ENCODE measurements at places on chromosomes 12 and 14.

- DNase-seq, result no peak
Measured at GRCh38 chr12:2414810-2415567, 362.2 kb downstream of the CACNA1C start.

DNA sequence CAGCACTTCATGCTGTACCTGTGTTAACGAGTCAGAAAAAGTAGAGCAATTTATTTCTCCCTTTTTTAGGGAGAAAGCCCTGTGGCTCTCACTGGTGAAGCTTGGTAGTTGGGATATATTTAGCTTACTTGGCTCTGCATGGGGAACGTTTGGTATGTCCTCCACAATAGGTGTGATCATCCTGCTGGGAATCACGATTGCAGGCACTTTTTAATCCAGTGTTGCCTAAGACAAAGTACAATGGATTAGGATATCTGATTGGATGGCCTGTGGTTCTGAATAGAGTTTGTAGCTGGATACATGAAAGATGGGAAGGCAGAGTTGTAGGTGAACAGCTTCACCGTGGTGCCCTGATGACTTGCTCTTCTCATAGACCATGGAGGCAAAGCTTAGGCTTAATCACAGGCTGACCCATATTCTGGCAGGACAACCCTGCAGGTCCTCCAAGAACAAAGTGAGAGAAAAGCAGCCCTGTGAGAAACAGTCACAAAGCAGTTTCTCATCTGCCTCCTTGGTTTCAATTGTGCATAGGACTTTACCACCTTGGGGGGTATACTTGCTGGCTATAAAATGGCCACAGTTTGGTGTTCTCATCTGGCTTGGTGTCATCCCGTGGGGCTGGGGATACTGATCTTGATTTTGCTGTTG, 7.5 kb downstream of the RESF1 start:
- DNase-seq, result no peak

- no peak for DNase-seq
Measured at GRCh38 chr12:110338754-110339153, 57.7 kb downstream of the ATP2A2 start.

DNA sequence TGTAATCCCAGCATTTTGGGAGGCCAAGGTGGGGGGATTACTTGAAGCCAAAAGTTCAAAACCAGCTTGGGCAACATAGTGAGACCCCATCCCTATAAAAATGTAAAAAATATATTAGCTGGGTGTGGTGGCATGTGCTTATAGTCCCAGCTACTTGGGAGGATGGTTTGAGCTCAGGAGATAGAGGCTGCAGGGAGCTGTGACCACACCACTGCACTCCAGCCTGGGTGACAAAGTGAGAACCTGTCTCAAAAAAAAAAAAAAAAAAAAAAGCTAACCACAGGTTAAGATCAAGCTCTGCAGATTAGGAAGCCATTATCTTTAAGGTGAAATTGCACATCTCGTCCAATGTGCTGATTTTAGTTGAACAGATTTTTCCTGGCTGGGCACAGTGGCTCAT, 23.7 kb upstream of the CERS5 start:
- DNase-seq, result no peak

- no peak for DNase-seq
Measured at GRCh38 chr12:47387994-47388393, 308.2 kb upstream of the AMIGO2 start.

DNA sequence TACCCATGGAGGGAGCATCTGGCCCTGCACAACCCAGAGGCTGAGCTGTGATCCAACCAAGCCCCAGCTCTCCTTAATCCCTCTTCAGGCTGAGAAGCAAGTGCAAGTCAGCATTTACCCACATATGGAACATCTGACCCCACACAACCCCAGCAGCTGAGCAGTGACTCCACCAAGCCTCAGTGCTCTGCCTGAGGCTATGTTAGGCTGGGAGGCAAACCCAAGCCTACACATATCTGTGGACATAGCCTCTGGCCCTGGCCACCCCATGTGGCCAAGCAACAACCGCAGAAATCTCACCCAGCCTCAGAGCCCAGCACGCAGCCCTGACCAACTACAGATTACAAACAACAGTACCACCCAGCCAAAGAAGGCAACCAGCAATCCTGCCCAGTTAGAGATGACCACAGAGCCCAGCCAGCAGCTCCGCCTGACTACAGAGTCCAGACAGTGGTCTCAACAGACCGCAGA, 142.8 kb downstream of the NUAK1 start:
- no peak for DNase-seq

DNA sequence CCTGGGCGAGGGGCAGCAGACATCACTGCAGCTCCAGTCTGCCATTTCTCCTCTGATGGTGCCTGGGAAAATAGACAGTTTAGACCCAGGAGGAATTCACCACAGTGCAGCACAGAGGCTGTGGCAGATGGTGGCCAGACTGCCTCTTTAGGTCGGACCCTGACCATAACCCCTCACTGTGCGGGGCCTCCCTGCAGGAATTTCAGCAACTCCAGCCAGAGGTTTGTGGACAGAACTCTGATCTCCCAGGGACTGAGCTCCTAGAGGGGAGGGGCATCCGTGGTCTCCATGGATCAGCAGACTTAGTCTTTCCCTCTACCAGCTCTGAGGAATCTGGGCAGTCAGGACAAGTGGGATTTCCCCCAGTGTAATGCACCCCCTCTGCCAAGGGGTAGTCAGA, 106.5 kb downstream of the ZC3H14 start:
- DNase-seq, result no peak

GRCh38 chr12:87671757-87672156, 357.4 kb downstream of the C12orf50 start:
- DNase-seq, result no peak

- peak; percentile 14 for DNase-seq
Measured at GRCh38 chr14:67738740-67739504, 37.2 kb downstream of the RDH12 start.

- no peak for DNase-seq
Measured at GRCh38 chr12:57552835-57553313, 3.0 kb downstream of the KIF5A start.

DNA sequence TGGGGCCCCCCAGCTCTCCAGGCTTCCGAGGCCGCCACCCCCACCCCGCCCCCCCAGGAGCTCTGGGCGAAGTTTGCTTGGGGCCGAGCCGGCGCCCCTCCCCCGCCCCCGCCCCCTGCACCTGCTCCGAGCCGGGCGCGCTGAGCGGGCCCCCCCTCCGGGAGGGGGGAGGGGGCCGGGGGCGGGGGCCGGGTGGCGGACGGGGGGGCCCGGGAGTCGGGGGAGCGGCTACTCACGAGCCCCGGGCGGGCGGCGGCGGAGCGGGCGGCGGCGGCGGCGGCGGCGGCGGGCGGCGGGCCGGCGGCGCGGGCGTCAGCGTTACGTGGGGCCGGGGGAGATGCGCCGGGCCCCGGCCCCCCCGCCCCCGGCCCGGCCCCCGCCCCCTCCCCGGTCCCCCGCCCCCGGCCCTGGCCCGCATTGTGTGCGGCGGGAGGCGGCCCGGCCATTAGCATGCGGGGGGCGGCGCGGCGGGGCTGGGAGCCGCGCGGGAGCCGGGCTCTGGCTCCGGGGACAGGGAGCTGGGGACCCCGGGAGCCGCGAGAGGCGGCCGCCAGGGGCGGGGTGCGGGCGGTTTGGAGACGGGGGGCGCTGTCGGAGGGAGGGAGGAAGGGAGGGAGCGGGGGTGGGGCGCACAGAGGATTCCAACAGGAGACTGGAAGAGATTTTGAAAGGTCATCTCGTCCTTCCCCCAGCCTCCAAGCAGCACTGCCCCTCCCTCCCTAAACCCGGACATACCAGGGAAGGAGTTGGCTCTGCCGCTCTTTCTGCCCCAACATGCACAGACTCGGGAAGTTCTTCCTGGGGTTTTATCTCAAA, at the start of gene ZNF219:
ZNF219 (minus strand) TSS at position 580 of the 816 bp plus-strand sequence. CDS start 5,064 bp downstream, outside the sequence.
- peak; percentile 46 for DNase-seq

DNA sequence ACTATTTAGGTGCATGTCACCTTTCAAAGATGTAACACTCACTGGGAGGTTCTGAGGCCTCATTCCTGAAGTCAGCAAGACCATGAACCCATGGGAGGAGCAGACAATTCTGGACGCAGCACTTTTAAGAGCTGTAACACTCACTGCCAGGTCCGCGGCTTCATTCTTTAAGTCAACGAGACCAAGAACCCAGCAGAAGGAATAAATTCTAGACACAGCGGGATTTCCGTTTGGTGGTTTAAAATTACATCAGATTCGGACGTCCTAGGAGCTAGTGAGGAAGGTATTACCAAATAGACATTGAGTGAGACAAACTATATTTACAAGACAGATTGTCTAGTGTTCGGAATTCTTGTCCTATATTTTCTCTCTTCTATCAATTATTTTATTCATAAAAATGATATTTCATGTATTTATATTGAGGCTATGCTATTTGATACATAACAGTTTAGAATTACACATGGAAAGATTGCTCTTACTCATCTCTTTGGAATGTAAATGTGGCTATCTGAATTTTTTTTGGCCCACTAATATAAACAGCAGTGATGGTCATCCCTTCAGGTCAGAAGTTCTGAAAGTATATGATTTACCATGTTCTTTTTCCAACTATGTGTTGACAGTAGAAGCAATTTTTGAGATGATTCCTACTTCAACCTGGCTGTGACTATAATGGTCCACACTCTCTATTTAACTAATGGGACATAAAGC, 1973.0 kb upstream of the FLRT2 start:
- no peak for DNase-seq

GRCh38 chr14:23078692-23079116, 16.2 kb downstream of the ACIN1 start:
- peak; percentile 95 for DNase-seq

- DNase-seq, result no peak
Measured at GRCh38 chr12:67964456-67964855, 24.8 kb upstream of the IFNG-AS1 start.

DNA sequence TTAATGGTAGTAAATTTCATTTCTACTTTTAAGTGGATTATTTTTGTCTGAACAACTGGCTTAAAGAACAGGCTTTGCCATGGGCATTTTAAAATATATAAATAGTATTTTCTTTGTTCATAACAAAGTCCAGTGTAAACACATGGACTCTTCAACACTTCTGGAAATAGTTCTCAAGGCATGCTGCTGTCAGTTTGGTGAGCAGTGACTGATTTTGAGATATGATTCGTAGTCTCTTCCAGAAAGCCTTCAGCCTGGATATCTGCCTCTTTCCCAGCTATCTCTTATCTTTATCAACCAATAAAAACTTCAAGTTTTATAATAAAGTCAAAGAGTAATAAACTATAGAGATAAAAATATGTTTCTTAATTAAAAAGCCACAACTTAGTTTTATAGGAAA, 110.7 kb downstream of the NAV3 start:
- no peak for DNase-seq

- DNase-seq, result no peak
Measured at GRCh38 chr12:42759622-42760273, 170.2 kb upstream of the PRICKLE1 start.

DNA sequence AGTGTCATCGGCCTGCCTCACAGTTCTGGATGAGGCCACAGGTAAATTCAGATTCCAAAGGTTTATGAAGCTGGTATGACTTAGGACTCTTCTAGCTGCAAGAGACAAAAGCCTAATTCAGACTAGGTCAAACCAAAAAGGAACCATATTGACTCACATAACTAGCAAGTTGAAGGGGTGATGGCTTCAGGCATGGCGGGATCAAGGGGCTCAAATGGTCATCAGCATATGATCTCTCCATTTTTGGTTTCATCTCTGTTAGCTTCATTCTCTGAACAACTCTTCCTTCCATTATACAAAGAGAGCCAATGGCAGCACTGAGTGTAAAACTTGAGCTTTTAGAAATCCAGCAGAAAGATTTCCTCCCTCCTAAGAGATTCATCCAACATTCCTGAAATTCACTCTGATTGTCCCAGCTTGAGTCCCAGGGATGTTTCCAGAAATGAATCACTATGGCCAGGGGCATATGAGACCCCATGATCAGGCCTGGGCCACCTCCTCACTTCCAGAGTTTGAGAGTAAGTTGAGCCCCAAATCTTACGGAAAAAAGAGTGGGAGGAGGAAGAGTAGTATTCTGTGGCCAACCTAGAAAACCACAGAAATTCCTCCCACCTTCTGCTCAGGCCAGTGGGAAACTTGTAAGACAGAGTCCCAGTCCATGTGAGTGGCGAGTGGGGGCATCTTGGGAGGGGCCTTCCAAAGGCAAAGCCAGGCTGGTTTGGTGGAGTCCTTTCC, 2.0 kb upstream of the MAP1LC3B2 start:
- DNase-seq, result no peak

- peak; percentile 74 for DNase-seq
Measured at GRCh38 chr12:117212563-117213190, 22.4 kb upstream of the FBXO21 start.

DNA sequence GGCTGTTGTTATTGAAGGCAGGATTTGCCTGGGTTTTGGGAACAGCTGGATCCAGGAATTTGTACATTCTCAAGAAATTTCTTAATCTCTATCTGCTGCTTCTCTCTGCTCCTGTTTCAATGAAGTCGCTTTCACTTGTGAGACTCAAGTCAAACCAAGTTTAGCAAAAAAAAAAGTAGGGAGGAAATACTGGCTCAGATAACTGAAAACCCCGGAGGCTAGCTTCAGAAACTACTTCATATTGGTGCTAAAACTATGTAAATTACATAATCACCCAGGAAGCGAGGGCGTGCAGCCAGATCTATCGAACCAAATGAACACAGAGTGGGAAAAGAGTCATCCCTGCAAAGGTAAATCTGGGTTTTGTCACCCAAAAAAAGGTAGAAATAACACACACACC, 68.3 kb upstream of the FICD start:
- DNase-seq, result no peak

GRCh38 chr14:29016050-29016900, 249.7 kb downstream of the FOXG1 start:
- no peak for DNase-seq

- no peak for DNase-seq
Measured at GRCh38 chr14:104705340-104706047, 16.1 kb downstream of the INF2 start.

DNA sequence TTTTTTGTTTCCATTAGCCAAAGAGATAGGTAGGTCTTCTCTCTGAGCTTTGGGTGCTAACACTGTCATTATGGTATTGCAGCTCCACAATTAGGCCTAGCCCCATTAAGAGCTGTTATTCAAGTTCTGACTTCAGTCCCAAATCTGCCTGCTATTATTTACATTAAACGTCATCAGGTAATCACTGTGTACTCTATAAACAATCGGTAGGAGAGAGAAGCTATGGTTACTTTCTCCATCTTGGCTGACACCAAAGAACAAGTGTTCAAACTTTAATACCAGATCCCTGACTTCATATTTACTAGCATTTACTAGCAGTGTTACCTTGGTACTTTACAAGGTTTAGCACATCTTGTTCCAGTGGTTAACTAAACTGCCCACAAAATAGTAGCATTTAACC, 305.1 kb upstream of the GARIN2 start:
- DNase-seq, result no peak

DNA sequence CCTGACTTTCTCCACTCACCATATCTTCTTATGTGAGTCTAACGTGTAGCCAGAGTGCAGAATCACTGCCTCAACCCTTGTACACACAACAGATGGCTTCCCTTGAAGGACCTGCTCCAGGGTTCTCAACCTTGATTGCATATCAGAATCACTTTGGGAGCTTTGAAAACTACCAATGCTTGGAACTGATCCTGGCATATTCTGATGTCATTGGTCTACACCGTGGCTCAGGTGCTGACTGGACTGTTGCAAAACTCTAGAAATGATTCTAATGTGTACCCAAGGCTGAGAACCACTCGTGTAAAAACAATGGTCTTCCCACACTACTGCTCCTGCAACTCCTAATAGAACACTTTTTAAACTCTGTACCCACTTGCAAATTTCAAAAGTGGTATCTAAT, 18.5 kb downstream of the TMEM132D start:
- DNase-seq, result no peak
